ENCODE measurements at places on chromosomes 2 and 18. TPM values are rescaled to one million over a fixed set of nuclear protein-coding genes. Genes with fewer than 3 reads are reported as not detected.

Gene DSG3
- total RNA-seq = 0.07 TPM

Gene PLA2R1
- 25.4 TPM for total RNA-seq

Gene FBXO48
- 1.5 TPM for total RNA-seq

Gene MYO5B
- total RNA-seq = 0.34 TPM

Gene IL36A
- total RNA-seq = not detected

Gene RNF125
- 16.2 TPM for total RNA-seq

Gene TMEM169
- total RNA-seq = not detected

Gene TCF7L1
- total RNA-seq = 37.1 TPM

Gene NAT8
- not detected for total RNA-seq

Gene MGAT4A
- total RNA-seq = 78.5 TPM

Gene ASAP2
- 32.4 TPM for total RNA-seq

Gene KIF3C
- 3.5 TPM for total RNA-seq

Gene TBR1
- not detected for total RNA-seq

Gene TTN
- total RNA-seq = 1.8 TPM

Gene CCDC85A
- 23.2 TPM for total RNA-seq

Gene RND3
- total RNA-seq = 69.4 TPM

Gene CD8B2
- not detected for total RNA-seq

Gene RAPGEF4
- total RNA-seq = 20.2 TPM

Gene ARHGAP28
- total RNA-seq = 6.2 TPM

Gene CD8B
- total RNA-seq = not detected

Gene AGXT
- total RNA-seq = not detected

Gene RUFY4
- not detected for total RNA-seq

Gene NT5C1B
- total RNA-seq = not detected

Gene SKOR2
- total RNA-seq = not detected

Gene OXER1
- not detected for total RNA-seq

Gene OR6B2
- total RNA-seq = not detected

Gene VWA3B
- not detected for total RNA-seq

Gene MRPL33
- total RNA-seq = 64.3 TPM

Gene IL1F10
- total RNA-seq = not detected

Gene DYSF
- total RNA-seq = 10.2 TPM

Gene GRP
- total RNA-seq = not detected

Gene TMEM37
- total RNA-seq = 5.4 TPM

Gene WNT10A
- 0.97 TPM for total RNA-seq

Gene LTBP1
- total RNA-seq = 89.6 TPM

Gene PSTPIP2
- total RNA-seq = 1.8 TPM

Gene CFLAR
- total RNA-seq = 188 TPM

Gene SPATA3
- total RNA-seq = not detected

Gene CCDC74A
- total RNA-seq = not detected

Gene ERMN
- total RNA-seq = 0.12 TPM

Gene VIT
- 6.2 TPM for total RNA-seq

Gene CRYGC
- total RNA-seq = not detected

Gene NETO1
- total RNA-seq = not detected

Gene ZNF638
- total RNA-seq = 195 TPM

Gene SERPINB10
- not detected for total RNA-seq

Gene CRYGD
- total RNA-seq = not detected

Gene ANKRD29
- 17.6 TPM for total RNA-seq

Gene PRSS56
- not detected for total RNA-seq

Gene FIGN
- 3.6 TPM for total RNA-seq

Gene CLEC4F
- 5.0 TPM for total RNA-seq

Gene MROH2A
- not detected for total RNA-seq

Gene RGPD4
- not detected for total RNA-seq

Gene IL18R1
- total RNA-seq = 1.3 TPM

Gene EFEMP1
- total RNA-seq = 296 TPM

Gene SLC4A3
- total RNA-seq = 2.3 TPM

Gene SERPINB12
- total RNA-seq = not detected

Measured in uterus (tissue), 4 donors.